Bronchial epithelial cell (primary cell): ENCODE measurements at places on chromosomes 13 and 19.
A peak's percentile ranks its signal among the peaks of the same experiment; 100 is the strongest.

GRCh38 chr19:41364524-41365391, 809 bp upstream of the B9D2 start:
- no peak for DNase-seq

DNA sequence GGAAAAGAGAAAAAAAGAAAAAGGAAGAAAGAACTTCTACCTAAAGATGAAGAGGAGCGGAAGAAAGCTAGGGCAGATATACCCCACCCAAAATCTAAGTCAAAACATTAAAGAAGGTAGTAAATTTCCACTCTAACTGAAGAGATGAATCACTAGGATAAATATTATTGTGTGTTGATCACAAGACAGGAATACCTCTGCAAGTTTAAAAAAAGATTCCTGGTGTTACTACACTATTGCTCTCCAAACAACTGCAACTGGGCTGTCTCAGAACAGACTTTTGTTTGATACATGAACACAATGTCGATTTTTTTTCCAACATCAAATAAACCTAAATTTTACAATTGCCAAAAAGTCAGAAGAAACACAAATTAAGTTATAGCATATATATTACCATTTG, 6.8 kb downstream of the HSPH1 start:
- DNase-seq: no peak

- DNase-seq: peak; percentile 72
Measured at GRCh38 chr13:30004204-30004603, 153.8 kb upstream of the UBL3 start.

DNA sequence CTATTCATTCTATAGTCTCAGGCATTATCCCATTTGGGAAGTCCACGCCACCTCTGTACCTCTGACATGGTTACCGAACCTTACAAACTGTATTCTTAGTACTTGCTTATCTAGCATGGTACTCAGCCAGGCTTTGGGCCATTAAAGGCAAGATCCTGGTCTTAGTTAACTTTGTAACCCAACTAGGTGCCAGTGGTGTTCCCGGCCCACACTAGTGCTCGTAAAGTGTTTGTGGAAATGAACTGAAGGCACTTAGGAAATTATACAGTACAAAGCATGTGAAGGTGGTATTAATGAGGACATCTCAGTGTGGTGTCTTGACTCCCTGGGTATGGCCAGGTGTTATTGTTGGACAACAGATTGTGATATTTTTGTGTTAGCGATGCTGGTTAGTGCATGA, 87.8 kb upstream of the RNF113B start:
- no peak for DNase-seq
